Left renal cortex interstitium (tissue), 4 donors: ENCODE measurements at places on chromosomes 3 and 15. TPM values are rescaled to one million over a fixed set of nuclear protein-coding genes. Genes with fewer than 3 reads are reported as not detected.

DNA sequence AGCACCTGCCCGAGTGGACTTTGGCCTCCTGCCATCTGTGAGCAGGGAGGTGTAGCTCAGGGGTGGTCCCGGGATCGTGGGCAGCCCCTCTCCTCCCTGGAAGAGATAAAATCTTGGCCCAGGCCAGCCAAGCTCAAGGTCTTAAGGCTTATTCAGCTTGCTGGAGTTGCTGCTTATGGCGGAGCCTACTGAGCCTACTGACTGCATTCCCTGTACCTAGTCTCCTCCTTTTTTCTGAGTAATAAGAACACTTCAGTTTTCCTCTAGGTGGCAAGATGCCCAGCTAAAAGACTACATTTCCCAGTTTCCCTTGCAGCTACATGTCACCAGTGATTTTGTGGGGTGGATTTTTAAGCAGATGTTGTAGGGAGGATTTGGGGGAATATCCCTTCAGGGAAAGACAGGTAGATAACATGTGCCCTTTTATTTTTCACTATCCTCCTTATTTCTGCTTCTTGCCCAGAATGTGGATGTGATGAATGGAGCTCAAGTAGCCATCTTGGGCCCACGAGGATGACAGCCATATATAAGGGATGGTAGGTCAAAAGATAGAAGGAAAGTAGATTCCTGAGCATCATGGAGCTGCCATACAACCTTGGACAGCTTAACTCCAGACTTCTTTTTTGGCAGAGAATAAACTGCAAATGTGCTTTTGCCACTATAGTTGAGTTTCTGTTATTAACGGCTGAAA, 41.4 kb upstream of the INSYN1 start:
- no peak for DNase-seq

DNA sequence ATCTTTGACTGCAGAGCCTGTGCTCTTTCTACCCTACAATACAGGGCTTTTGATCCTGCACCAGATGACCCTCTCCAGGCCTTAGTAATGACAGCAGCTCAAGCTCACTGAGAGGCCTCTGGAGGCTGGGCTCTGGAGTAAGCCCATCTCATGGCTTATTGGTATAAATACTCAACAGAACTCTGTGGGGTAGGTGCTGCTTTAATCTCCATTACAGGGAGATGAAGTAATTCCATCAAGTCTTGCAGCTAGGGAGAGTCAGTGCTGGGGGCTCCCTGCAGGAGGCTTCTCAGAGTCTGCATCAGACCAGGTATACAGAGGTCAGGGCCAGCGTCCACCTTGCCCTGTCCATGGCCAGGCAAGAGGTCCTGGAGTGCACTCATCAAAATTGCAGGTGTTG, 89.2 kb upstream of the SLC6A11 start:
- DNase-seq = no peak

GRCh38 chr3:188008582-188009213, 145.3 kb upstream of the LPP start:
- no peak for DNase-seq

The RGMA gene
- polyA plus RNA-seq = 13.1 TPM

The PARP15 gene
- polyA plus RNA-seq = 0.32 TPM

The LDHAL6B gene
- 0.33 TPM for polyA plus RNA-seq

The NKTR gene
- polyA plus RNA-seq = 163 TPM

- DNase-seq = no peak
These were observed 1011.9 kb downstream of the VGLL3 start for GRCh38 chr3:85979034-85979433.

GRCh38 chr3:28587723-28588122, 239.1 kb upstream of the AZI2 start:
- no peak for DNase-seq
